Fibroblast of the conjunctiva (primary cell): ENCODE measurements at places on chromosomes 13 and 19.

- no peak for DNase-seq
Measured at GRCh38 chr13:39461685-39462266, 141.2 kb downstream of the LHFPL6 start.

DNA sequence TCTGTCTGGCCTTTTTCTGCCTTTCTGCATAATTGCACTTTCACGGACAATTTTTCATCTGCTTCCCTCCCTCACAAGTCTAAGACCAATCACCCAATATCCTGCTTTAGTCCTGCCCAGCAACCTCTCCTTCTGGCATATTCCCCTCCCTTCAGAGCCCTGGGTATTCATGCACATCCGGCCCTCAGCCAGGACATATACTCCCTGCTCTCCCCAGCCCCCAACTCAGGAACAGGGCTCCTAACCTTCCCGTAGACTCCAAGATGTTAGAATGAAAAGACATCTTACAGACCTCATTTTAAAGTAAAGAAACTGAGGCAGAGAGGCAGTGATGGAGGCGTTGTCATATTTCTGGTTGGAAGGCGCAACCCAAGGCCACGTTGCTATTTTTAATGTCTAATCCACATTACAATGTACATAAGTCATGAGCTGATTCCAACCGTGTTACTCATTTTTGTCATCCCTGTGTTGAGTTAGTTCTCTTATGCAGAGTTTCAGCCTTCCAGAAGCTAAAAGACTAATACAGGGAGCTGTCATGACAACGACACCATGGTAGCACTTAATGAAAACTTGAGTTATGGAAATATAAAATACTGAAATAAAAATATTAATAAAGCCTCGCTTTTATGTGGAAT is 209.2 kb downstream of the TSHZ3 start:
- no peak for DNase-seq

GRCh38 chr13:49165798-49166752 is 54.1 kb upstream of the MLNR start:
- DNase-seq: no peak

GRCh38 chr19:54339646-54340358 is 840 bp upstream of the LILRA4 start:
- no peak for DNase-seq

DNA sequence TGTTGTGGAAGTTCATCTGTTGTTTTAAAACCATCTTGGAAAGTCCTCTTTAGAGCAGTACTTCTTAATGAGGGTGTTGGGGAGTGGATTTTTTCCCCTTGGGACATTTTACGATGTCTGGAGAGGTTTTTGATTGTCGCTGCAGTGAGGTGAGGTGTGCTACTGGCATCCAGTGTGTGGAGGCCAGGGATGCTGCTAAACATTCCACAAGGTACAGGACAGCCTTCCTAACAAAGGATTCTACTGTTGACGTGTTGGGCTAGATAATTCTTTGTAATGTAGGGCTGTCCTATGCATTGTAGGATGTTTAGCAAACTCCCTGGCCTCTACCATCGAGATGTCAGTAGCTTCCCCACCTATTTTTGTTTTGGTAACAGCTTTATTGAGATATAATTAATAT is 33.3 kb downstream of the NAA16 start:
- DNase-seq: no peak

DNA sequence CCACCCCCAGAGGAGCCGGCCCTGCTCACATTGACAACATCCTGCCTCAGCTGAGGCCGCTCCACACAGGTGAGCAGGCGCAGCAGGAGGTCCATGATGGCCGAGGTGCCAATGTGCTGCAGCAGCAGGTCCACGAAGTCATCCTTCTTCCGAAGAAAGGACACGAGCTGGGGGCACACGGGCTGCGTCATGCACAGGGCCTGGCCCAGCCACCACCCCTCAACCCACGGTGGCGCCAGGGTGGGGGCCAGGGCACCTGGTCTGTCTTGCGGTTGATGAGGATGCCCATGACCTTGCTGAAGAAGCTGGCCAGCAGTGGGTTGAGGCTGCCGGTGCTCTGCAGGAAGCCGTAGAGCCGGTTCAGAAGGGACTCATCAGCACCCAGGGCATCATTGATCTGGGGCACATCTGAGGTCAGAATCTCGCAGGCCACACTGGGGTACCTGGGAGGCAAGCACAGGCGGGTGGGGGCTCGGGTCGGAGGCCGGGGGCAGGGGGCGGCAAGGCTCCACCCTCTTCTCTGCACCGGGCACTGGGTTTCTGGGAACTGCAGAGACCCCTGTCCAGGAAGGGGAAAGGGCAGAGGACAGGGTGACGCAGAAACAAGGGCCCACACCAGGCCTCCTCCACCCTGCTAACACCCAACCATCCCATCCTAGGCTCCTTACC is 13.4 kb downstream of the PPP6R1 start:
- no peak for DNase-seq

- DNase-seq: no peak
Measured at GRCh38 chr19:45180936-45181335, 2.4 kb downstream of the BLOC1S3 start.

DNA sequence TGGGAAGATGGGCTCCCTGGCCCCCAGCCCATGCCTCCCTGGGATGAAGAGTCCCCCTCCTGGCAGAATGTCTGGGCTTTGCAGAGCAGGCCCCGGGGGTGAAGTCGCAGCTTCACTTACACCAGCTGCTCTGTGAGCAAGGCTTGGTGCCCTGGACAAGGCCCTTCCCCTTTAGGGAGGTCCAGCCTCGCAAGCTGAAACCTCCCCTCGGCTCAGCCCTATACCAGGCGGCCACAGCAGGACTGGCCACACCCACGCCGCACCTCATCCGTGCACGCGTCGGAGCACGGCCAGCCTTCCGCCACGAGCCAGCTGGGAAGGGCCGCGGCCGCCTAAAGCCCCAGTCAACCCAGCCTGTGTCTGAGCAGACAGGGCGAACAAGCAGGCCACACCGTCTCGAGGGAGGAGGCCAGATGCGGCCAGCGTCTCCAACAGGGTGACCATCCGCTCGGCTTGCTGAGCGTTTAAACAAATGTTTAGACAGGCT is 83.2 kb upstream of the MCF2L start:
- peak; percentile 71 for DNase-seq
